ENCODE measurements at places on chromosomes 7 and 10.

DNA sequence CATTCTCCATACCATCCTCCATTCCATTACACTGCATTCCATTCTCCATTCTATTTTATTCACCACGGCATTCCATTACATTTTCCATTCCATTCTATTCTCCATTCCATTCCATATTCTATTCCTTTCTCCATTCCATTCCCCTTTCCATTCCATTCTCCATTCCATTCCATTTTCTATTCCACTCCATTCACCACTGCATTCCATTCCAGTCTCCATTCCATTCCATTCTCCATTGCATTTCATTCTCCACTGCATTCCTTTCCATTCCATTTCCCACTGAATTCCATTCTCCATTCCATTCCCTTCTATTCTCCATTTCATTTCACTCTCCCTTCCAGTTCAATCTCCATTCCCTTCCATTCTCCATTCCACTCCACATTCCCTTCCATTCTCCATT lies 79.6 kb downstream of the NSUN6 start:
- no peak for DNase-seq

DNA sequence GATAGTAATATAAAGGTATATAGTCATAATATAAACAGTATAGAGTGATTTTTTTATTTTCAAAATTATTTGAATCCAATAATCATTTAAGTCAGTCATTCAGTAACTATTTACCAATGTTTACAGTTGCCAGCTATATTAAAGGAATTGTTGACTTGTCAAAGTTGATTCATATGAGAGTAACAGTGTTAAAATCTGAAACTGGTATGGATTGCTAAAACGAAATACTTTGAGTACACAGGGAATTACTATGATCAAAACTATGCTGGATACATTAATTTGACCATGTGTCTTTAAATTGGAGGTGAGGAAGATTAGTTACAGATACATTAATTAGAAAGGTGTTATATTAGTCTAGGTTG lies 282.6 kb downstream of the ADK start:
- no peak for DNase-seq

GRCh38 chr10:73247509-73248258 lies 629 bp upstream of the DNAJC9 start:
- no peak for DNase-seq

DNA sequence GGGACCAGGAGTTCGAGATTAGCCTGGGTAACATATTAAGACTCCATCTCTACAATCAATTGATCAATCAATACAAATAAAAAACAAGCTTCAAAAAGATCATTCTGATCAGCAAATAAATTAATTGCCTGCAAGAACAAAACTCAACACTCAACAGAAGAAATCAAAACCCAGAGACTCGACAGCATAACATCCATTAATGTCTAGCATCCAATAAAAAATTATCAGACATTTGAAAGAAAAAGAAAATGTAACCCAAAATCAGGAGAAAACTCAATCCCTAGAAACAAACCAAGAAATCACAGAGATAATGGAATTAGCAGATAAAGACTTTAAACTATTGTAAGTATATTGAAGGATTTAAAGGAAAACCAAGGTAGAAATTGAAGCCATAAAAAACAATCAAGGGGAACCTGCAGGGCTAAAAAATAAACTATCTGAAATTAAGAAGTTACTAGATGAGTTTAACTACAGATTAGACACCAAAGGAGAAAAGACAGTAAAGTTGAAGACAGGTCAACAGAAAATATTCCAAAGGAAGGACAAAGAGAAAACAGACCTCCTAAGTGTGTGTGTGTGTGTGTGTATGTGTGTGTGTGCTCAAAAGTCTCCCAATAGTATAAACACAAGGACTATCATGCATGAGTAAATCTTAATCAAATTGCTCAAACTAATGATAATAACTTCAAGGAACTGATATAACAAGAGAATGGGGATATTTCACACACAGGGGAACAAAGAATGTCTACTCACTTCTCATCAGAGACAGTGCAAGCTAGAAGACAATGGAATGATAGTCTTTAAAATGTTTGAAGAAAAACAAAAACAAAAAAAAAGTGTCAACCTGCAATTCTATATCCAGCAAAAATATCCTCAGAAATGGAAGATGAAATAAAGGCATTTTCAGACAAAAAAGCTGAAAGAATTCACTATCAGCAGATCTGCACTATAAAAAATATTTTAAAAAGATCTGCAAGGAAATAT lies 7.7 kb downstream of the NUDCD3 start:
- no peak for DNase-seq

- no peak for DNase-seq
Observed at GRCh38 chr7:37229381-37229780, 219.3 kb downstream of the ELMO1 start.

- no peak for DNase-seq
Observed at GRCh38 chr7:132428247-132428919, 147.9 kb downstream of the PLXNA4 start.

DNA sequence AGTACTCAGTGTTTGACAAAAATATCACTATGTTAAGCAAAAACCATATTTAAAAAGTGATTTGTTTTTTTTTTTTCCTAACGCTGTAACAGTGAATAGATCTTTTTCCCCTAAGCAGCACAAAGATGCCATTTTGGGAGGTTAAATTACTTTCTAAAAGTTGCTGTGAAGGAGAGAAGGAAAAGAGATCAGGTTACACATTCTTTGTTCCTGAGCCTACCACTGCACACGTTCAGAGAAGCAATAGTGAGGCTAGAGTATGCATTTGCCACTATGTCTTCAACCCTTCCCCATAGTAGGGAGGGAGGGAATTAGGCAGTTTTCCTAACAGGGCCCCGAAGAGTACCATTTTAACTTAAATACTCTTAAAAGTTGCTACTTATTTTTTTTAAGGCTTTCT lies 38.9 kb downstream of the BMPR1A start:
- DNase-seq, result peak; percentile 76

GRCh38 chr7:33278095-33278494 lies 148.7 kb downstream of the BBS9 start:
- no peak for DNase-seq

GRCh38 chr7:114703677-114704076 lies 218.2 kb upstream of the MDFIC start:
- no peak for DNase-seq

- DNase-seq, result no peak
Observed at GRCh38 chr10:49322371-49323170, 23.6 kb downstream of the C10orf71 start.
